Effector memory CD4-positive, alpha-beta T cell (primary cell): ENCODE measurements at places on chromosomes 6 and 20.

DNA sequence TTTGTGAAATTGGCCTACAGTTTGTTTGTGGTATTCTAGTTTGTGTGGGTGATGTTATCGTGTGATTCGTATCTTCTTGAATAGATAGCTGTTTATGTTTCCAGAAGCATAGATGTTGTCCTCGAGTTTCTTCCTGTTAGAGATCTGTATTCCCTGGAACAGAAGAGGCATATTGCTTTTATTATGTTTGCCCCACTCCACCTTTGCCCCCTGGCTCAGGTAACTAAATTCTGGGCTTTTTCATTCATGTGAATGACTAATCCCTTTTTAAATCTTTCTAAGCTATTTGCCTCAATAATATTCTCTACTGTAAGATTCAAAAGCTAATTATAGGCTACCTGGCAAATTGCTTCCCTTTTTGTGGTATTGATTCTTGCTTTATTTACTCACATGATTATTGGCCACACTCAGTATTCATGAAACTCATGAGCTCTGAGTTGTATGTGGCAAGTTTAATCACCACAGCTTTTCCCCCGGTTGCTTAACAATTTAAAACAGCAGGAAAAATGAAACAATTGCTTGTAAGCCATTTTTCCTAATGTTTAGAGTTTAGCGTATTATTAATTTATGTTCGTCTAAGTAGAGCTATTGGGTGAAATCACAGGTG is 12.6 kb downstream of the RNF217 start:
- no peak for DNase-seq

- DNase-seq, result no peak
Measured at GRCh38 chr20:38725148-38725901, 1.0 kb downstream of the SLC32A1 start.

GRCh38 chr6:142537612-142538478 is 236.0 kb downstream of the ADGRG6 start:
- DNase-seq, result no peak

DNA sequence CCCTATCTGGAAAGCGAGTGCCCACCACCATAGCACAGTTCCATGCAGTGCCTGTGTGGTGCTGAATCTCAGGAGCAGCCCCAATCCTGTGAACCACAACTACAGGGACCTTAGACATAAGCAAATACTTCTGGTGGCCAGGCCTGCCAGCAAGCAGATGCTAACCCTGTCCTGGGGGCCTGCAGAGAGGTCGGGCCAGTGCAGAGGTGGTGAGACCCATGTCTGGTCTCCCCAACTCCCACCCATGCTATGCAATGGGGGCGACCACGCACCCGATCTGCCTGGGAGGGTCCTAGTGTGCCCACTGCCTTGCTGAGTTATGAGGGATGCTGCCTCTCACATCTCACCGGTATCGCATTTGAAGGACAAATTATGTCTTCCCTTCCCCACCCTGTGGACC is 151.6 kb upstream of the ZNF337 start:
- DNase-seq, result no peak

GRCh38 chr20:11952639-11953038 is 34.9 kb downstream of the BTBD3 start:
- no peak for DNase-seq

DNA sequence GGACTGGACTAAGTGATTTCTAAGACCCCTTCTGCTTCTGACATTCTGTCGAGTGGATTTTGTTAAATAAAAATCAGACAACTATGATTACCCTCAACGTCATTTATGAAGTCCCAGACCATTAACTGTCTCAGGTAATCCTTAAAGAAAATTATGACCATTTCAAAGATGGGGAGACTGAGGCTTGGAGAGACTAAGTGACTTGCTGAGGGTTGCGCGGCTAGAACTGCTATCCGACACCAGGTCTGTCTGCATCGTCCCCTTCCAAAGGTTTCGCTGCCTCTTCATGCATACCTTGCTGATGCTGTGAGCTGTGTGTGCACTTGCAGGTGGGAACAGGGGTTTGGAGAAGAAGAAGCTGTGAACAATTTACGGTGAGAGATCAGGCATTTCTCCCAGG is 3.1 kb downstream of the SNPH start:
- DNase-seq, result no peak

DNA sequence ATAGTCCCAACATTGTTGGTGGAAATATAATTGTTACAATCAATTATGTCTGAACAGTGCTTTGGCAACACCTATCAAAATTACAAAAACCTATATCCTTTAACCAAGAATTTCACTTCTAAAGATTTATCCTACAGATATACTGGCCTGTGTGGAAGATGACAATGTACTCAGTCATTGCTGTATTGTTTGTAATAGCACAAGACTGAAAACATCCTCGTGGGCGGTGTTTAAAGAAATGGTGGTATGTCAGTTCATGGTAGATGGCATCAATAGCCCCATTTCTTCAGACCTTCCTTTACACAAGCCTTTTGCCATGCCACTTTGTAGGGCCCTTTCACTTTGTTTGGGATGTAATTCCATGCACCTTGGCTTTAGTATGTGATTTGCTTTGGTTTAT is 9.8 kb upstream of the TPBG start:
- no peak for DNase-seq

- DNase-seq, result no peak
Measured at GRCh38 chr6:17725083-17725482, 18.4 kb upstream of the NUP153 start.

GRCh38 chr6:136226674-136227377 is 23.3 kb downstream of the MTFR2 start:
- no peak for DNase-seq

- DNase-seq, result no peak
Measured at GRCh38 chr6:52759085-52759484, 4.2 kb downstream of the GSTA2 start.

GRCh38 chr6:5335020-5335419 is 73.7 kb downstream of the FARS2 start:
- no peak for DNase-seq

DNA sequence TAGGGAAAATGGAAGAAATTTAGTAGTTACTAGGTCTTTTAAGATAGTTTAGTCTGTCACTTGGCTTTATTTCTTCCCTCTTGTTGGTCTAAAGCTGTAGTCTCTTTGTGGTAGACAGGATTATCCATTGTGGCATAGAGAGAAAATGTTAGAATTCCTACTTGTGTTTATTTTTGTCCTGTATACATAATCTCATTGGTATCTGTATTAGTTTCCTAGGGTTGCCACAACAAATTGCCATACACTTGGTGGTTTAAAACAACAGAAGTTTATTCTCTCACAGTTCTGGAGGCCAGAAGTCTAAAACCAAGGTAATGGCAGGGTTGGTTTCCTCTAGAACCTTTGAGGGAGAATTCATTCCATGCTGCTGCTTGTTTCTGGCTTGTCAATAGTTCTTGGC is 119.4 kb downstream of the ZFAND3 start:
- DNase-seq, result no peak

GRCh38 chr6:113103634-113104361 is 753.3 kb upstream of the MARCKS start:
- no peak for DNase-seq

GRCh38 chr20:5528719-5529256 is 212.0 kb upstream of the PROKR2 start:
- DNase-seq, result peak; percentile 52

DNA sequence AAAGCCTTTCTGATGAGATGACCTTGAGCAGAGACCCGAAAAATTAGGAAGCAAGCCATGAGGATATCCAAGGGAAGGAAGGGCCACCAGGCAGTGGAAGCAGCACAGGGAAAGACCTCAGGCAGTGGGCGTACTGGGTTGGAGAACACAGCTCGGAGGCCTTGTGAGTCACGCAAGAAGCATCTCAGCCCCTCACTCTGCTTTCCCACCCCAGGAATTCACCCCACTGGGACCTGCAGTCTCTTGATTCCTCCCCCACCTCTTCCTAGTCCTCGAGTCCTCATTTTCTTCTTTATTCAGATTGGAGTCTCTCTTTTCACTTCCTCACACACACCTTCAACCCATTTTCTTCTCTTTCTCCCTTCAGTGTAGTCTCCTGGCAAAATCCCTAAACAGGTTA is 27.0 kb downstream of the RPRD1B start:
- DNase-seq, result no peak

GRCh38 chr20:25517124-25517523 is 68.2 kb downstream of the NINL start:
- no peak for DNase-seq

- DNase-seq, result no peak
Measured at GRCh38 chr20:14986656-14987055, 649.2 kb upstream of the FLRT3 start.

DNA sequence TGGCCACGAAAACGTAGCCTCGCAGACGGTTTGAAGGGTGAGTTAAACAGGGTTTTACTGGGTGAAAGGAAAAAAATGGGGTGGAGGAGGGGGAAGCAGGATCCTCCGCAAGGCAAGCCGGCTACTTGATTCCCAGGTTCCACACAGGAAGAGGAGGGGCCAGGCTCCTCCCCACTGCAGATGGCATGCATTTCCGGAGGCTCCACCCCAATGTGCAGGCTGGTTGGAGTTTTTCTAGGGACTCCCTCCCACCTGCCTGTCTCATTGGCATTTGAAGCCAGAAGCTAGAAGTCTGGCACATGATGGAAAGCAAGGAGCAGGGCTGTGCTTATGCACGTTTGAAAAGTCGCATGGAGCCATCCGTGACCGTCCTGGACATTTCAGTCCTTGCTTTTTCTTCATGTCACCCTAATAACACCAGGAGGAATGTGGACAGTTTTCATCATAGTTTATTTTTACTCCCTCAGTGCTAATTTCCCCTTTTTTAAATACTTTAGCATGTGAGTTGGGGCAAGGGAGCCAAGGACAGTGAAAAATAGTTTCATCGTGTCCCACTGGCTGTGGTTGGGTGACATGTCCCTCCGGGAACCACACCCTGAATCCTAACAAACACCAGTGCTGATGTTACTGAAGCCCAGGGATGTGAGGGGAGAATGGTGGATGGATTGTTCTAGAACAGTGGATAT is 100.1 kb upstream of the INSM1 start:
- DNase-seq, result no peak

- DNase-seq, result no peak
Measured at GRCh38 chr6:97086781-97087180, 162.3 kb downstream of the KLHL32 start.

GRCh38 chr6:136475686-136476085 is 74.5 kb downstream of the MAP7 start:
- no peak for DNase-seq

DNA sequence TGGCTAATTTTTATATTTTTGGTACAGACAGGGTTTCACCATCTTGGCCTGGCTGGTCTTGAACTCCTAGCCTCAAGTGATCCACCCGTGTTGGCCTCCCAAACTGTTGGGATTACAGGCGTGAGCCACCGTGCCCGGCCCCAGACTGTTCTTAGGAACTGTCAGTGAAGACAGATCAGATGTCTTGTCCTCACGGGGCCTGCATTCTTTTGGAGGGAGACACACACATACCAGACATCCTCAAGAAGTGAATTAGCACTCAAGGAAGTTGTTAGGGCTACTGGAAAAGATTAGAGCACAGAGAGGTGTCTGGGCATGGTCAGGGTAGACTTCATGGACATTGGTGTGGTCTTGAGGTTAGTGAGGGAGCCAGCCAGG is 10.3 kb upstream of the LPIN3 start:
- no peak for DNase-seq

DNA sequence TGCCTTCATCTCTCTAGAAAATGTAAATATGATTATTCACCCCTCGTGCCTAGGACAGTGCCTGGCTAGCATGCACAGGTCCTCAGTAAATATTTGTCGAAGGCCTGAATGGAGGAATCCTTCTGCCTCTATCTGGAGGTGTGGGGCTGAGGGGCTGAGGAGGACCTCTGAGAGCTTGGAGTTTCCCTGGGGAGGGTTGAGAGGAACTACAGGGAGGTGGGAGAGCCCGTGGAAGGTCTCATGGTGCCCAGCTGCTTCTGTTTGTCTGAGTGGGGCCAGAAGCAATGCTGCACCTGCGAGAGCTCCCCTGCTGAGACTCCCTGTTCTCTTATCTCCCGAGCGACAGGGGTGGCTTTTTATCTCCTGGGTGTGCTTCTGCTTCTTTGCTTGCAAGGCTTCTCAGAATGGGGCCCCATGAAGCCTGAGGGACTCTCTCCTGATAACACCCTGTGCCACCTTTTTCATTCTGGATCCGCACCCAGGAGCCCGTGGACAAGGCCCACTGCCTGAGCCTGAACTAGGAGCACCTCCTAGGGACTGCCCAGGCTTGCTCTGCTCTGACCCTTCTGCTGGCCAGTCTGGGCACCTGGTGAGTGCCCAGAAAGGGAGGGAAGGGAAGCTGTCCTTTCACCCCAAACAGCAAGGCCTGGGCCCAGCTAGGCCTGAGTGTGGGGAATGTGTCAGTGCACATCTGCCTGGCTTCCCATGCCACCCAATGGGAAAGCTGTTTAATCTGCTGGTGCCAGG is 2.4 kb downstream of the SLC29A1 start:
- DNase-seq, result no peak

DNA sequence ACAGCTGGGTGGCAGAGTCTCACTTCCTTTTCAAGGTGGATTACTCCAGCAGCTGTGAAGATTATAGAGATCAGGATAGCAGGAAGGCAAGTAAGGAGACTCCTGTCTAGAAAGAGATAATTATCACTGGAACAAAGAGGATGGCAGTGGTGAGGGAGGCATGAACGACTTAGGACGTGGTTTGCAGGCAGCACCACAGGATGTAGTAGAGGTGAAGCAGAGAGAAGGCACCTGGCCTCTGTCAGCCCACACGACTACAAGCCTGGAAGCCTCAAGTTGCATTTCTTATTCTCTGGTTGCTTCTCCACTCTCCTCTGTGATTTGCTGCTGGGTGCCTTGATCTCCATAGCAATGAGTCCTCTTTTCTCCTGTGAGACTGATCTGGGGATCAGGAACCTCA is 62.7 kb downstream of the TSHZ2 start:
- DNase-seq, result no peak

DNA sequence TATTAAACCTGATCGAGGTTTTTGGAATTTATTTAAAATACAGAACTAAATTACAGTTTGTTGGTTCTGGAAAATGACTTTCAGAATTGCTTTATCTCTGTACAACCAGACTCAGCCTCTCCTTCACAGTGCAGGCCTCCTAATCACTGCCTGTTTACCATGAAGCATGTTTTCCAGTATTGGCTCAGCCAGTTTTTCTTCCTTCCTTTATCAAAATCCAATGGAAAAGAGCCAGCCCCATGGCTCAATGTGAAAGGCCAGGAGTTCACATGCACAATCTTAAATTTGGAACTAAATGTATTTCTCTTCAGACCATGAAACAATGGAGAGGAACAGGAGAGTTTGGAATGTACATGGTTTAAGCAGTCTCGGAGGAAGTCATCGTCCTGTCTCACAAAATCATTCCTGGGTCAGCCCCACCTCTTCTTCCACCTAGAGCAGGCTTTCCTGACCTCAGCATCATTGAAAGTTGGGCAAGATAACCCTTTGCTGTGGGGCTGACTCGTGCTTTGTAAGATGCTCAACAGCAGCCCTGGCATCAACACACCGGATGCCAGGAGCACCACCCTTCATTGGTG is 680.9 kb upstream of the AGPAT4 start:
- DNase-seq, result no peak

- DNase-seq, result no peak
Measured at GRCh38 chr6:41767112-41767833, 12.4 kb downstream of the FRS3 start.

- no peak for DNase-seq
Measured at GRCh38 chr6:11358904-11359830, 126.7 kb upstream of the NEDD9 start.

- DNase-seq, result no peak
Measured at GRCh38 chr20:32945710-32946221, 58.5 kb downstream of the SUN5 start.

- no peak for DNase-seq
Measured at GRCh38 chr6:43141644-43142043, 29.4 kb upstream of the SRF start.

GRCh38 chr6:15530411-15530810 is 132.4 kb downstream of the DTNBP1 start:
- DNase-seq, result no peak

- peak; percentile 42 for DNase-seq
Measured at GRCh38 chr20:36235892-36236785, at the start of gene AAR2. TSS of gene AAR2 (plus strand) at chr20:36236478. CDS start at chr20:36239869, 3,391 bp downstream.
